GF-D8 (cell line): ENCODE measurements at places on chromosomes 7 and 10.
A peak's percentile ranks its signal among the peaks of the same experiment; 100 is the strongest.

- DNase-seq: no peak
Observed at GRCh38 chr7:150968734-150969372, 9.3 kb downstream of the KCNH2 start.

DNA sequence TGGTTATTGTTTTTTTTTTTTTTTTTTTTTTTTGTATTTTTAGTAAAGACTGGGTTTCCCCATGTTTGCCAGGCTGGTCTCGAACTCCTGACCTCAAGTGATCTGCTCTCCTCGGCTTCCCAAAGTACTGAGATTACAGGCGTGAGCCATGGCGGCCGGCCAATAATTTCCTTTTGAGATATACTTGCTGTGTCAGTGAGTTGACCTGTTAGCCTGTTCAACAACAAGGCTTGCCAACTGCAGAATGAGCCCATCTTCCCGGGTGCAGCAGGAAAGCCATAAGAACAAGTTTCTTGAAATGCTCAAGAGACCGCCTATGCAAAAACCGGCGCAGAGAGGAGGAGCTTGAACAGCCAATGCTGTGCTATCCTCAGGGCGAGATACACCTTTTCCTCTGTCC, 112.5 kb downstream of the PRPF18 start:
- DNase-seq: no peak

DNA sequence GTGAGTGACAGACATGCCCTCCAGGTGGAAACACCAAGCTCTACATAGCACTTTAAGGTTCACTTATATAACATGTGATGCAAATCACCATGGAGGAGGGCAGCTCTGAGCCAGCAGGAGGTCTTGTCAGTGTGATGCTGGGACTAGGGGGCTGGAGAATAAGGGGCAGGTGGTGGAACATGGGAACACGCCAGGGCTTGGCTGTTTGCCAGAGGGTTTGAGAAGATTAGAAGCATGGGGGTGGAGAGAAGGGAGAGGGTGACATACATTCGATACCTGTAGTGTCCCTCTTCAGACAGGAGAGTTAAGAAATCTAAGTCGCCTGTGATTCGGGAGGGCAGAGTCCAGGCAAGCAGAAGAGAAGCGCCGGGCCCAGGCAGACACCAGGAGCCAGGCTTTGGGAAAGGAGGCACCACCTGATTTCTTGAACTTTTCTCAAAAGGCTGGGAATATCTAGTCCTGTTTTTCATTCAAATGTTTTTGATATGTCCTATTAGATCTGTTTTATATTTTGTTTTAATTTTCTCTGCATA, 16.9 kb upstream of the LAMB4 start:
- no peak for DNase-seq

- no peak for DNase-seq
Observed at GRCh38 chr7:36309716-36310115, 79.9 kb upstream of the ANLN start.

DNA sequence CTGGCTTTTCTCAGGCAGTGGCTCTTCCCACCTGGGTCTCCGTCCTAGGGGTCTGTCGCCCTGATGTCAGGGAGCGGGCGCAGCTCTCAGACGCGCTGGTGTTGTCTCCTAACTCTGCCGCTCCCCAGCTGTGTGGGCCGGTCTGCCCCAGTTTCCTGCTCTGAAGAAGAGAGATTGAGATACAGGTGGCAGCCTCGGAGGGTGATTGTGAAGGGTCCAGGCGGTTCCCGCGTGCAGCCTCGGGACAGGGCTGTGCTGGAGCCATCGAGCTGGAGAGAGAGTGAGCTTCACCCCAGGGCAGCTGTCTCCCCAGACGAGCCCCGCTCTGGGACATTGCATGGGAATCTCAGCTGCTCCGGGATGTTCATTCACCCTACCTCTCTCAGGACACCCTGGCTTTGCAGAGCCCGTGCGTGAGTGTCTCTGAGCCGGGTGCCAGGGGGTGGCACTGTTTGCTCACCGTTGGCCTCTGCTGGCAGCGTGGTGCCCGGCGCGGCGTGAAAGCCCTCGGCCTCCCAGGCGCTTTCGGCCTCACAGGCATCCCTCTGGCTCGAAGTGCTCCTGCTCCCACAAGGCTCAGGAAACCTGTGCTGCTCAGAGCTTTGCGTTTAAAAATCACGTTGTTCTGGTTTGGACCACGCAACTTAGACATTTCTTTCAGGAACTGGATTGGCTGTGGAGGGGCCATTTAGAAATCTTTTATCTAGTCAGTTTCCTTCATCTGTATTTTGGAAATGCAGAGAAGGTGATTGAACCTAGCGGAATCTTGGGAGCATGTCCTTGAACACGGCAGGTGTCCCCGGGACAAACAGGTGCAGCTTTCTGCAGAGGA, 33.8 kb upstream of the ZFAND2A start:
- DNase-seq: peak; percentile 60

GRCh38 chr7:17326378-17326777, 27.9 kb downstream of the AHR start:
- no peak for DNase-seq

DNA sequence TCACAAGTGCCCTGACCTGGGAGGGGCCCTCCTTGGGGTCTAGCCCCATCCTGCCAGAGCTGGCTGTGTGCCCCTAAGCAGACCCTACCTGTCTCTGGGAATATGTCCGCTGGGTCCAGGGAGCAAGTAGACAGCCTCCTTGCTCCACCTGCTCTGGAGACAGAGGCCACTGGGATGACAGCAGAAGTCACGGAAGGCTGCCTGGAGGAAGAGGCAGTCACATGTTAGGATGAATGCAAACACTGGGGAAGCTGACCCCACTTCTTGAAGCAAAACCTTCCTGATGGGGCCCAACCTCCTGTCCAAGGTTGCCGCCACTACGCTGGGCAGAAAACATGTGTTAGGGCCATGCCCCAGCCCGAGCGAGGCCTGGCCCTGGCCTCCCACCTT, 11.7 kb upstream of the LFNG start:
- no peak for DNase-seq

- DNase-seq: no peak
Observed at GRCh38 chr10:95277614-95278013, 13.2 kb downstream of the PDLIM1 start.

GRCh38 chr10:17848646-17849045, 39.5 kb downstream of the MRC1 start:
- DNase-seq: no peak

DNA sequence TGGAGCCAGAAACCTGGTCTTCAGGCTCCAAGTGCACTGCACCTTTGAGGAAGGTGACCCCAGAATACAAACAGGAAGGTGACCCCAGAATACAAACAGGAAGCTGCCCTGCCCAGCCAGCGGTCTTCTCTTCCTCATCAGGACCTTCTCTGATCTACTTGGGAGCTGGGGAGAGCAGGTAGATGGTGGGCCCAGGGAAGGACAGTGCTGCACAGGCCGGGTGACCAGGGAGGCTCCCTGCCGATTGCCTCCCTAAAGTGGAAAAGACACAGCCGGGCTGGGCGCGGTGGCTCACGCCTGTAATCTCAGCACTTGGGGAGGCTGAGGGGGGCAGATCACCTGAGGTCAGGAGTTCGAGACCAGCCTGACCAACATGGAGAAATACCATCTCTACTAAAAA, 151.8 kb upstream of the CHST15 start:
- no peak for DNase-seq

DNA sequence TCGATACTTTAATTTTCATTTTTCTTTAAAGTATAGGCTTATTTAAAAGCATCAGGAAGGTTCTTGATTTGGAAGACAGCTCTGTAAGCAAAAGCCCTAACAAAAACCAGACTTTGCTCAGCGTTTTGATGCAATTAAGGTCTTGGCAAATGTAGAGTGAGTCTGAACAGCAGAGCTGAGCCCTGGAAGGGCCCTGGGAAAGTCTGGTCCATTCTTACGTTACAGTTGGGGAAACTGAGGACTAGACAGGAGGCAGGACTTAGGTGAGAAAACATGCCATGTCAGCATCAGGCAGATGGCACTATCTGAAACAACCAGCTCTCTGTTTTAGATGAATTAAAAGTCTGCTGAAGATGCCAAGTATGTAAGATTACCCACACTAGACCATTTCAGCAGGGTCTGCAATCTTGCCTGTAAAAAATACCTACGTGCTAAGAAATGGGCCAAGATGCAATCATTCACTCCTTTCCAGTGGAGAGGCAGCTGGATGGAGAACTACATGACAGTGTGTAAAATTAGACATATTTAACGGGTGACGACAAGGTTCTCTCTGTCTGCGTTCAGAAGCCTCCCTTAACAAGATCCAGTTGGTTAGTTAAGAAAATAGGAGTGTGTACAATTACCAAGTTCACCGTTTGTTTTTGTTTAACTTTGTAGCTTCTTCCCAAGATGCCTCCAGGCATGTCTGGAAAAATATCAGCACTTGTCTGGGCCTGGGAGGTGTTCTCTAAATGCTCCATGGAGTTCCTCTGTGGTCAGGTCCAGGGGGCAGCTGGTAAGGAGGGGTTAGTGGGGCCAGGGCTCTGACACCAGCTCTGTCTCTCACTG, 502.3 kb upstream of the ZMIZ1 start:
- DNase-seq: no peak

DNA sequence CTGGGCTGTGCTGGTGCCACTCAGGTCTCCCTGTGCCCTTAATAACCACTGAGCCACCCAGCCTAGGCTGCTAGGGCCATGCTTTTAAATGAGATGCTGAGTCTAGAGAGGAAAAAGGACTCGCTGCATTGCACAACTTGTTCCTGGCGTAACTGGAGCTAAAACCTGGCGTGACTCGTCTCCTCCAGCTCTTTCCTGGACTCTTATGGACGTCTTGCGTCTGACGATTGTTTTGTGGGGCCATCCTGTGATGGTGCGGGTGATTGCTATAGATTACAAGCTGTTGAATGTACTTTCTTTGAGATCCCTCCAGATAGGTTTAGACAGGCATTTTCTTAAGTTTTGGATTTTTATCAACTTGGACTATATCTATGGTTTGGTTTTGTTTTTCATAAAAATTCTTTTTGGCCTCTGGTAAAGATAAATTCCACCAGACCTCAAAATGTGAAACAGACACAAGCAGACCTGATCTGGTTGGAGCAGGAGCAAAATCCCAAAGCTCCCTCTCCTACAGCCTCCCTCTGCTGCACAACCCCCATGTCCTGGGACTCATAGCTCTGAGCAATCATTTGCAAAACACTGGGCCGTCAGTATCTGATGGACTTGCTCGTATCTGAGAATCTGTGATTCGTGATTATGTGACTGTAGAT, 230.3 kb downstream of the ARHGAP12 start:
- no peak for DNase-seq

- DNase-seq: no peak
Observed at GRCh38 chr7:158582089-158582456, 5.5 kb downstream of the PTPRN2 start.

- DNase-seq: no peak
Observed at GRCh38 chr7:133433165-133433812, 180.4 kb downstream of the EXOC4 start.

GRCh38 chr10:132563485-132564248, 26.1 kb downstream of the INPP5A start:
- DNase-seq: no peak

- DNase-seq: no peak
Observed at GRCh38 chr10:102264371-102264770, 19.0 kb downstream of the GBF1 start.

DNA sequence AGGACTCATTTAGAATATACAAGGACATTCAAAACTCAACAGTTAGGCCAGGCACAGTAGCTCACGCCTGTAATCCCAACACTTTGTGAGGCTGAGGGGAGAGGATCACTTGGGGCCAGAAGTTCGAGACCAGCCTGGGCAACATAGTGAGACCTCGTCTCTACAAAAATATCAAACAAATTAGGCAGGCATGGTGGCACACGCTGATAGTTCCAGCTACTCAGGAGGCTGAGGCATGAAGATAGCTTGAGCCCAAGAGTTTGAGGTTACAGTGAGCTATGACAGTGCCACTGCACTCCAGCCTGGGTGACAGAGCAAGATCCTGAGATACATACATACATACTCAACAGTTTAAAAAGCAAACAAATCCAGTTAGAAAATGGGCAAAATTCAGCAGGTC, 44.9 kb downstream of the GNA12 start:
- no peak for DNase-seq

DNA sequence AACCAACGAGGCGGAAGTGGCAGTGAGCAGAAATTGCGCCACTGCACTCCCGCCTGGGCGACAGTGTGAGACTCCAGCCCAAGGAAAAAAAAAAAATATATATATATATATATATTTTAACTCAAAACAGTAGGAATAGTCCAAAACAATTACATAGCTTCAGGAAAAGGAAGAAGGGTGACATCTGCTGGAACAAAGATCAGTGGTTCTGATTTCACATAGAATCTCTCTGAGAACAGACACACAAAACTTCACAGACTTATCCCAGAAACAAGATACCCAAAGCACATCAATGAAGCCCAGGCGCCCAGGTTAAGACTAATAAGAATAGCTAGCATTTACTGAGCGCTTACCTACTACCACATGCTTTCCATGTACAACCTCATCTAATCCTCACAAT, 45.0 kb downstream of the DNMBP start:
- DNase-seq: no peak

DNA sequence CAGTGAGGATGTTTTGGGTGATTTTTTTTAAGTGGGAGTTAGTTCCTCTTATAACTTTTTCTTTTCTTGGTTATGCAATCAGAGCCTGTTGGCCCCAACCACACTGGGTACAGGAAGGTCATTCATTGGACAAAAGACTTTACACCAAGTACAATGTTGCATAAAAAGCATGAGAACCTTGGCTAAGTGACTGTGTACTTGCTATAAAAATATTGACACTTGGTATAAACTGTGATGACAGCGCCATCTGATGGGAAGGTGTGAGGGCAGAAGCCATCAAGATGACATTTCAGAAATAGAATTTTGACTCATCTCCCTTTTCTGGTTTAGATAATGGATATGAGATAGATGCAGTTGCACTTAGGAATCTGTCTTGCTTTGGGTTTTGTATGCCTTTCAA, 126.4 kb upstream of the CCDC6 start:
- DNase-seq: peak; percentile 36

- no peak for DNase-seq
Observed at GRCh38 chr10:10892290-10892875, 125.3 kb upstream of the CELF2 start.

DNA sequence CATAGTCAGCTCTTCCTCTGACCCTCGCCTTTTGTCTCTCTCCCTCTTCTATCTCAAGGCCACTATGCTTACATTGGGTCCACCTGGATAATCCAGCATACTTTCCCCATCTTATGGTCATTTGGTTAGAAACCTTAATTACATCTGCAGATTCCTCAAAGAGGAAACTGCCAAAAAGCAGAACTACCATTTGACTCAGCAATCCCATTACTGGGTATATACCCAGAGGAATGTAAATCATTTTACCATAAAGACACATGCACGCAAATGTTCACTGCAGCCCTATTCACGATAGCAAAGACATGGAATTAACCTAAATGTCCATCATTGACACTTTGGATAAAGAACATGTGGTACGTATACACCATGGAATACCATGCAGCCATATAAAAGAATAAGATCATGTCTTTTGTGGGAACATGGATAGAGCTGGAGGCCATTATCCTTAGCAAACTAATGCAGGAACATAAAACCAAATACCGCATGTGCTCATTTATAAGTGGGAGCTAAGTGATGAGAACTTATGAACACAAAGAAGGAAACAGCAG, 114.8 kb upstream of the NPY start:
- DNase-seq: no peak

GRCh38 chr7:127798769-127799372, 146.9 kb downstream of the SND1 start:
- DNase-seq: no peak
